ENCODE measurements at places on chromosomes 16 and 17.

DNA sequence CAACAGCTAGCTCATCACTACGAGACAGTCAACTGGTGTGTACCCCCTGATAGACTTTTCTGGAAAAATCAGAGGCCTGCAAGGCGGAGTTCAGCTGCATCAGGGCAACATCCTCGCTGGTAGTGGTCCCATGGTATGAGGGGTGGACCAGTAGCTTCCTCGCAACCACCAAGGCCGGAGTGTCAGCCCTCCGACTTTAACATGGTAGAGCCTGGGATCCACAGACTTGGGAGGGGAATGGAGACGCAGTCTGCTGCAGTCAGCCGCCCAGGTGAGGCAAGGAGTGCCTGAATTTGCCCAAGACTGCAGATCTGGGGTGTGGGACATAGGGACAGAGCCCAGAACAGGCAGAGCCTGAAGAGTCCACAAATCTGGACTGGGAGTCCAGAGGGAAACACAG, 13.4 kb downstream of the ZG16B start:
- DNase-seq = no peak

GRCh38 chr17:32256012-32256700, 9.5 kb upstream of the RHBDL3 start:
- no peak for DNase-seq

DNA sequence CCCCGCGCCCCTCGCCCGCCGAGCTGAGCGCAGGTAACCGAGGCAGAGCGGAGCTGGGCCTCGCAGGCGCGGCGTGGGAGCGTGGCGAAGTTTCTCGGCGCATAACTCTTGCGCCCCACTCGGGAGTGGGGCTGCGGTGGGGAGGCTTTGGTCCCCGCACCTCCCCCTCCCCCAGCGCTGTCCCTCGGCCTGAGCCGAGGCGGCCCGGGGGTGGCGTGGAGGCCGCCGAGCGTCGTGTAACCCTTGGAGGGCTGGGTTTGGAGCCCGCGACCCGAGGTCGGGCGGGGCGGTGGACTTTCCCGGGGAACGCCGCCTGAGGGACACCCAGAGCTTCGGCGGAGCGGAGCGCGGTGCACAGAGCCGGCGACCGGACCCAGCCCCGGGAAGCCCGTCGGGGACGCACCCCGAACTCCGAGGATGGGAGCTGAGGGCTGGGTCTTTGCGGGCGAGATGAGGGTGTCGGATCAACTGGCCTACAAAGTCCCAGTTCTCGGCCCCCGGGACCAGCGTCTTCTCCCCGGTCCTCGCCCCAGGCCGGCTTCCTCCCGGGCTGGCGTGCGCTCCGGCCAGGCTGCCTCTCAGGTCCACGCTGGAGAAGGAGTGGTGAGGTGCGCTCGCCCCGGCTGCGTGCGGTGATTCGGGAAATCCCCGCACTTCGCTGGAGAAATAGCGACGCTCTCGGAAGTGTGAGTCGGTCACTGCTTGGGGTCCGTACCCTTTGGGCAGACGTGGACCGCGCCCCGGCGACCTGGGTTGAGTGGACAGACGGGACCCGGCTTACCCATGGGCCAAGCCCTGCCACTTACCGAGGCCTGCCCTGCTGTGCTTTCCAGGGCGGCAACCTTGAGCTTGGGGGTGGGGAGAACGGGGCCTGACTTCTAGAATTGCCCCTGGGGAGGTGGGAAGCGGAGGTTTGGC, 168.4 kb downstream of the RAB11FIP4 start:
- no peak for DNase-seq

DNA sequence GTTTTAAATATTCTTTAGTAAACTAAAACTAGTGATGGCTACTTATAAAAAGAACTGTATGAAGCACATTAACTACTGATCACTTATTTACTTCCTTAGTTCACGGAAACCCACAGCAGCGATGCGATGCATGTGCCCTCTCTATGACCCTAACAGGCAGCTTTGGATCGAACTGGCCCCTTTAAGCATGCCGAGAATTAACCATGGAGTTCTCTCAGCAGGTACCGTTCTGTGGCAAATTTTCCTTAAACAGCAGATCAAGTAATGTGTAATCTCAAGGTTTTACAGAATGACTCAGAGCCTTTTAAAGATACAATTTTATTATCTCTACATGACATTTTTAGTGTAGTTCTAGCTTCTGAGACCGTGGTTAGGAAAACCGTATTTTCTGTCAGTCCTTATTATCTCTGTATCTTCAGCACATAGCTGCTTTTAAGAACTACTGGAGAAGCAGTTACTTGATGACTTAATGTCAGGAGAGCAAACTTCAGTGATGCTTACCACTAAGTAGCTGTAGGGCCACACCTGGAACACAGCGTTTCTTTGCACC, 43.0 kb downstream of the GAN start:
- DNase-seq = no peak

DNA sequence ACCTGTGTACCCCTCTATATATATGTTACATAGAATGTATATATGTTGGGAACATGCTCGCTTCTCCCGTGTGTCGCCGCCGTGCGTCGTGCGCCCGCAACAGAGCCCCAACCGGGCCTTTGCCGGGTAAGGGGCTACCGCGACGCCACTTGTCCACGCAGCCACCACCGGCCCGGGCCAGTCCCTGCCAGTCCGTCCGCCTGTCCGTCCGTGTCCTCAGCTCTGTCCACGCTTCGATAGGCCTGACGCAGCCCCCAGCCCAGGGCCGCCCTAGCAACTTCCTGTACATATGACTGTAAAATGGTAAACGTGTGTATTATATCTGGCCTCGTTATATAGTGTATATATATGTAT, 25.9 kb downstream of the SREBF1 start:
- no peak for DNase-seq

- no peak for DNase-seq
These were observed 5.8 kb upstream of the GNA13 start for GRCh38 chr17:65062171-65062915.

GRCh38 chr17:72063756-72064450, 56.9 kb upstream of the SOX9 start:
- no peak for DNase-seq

DNA sequence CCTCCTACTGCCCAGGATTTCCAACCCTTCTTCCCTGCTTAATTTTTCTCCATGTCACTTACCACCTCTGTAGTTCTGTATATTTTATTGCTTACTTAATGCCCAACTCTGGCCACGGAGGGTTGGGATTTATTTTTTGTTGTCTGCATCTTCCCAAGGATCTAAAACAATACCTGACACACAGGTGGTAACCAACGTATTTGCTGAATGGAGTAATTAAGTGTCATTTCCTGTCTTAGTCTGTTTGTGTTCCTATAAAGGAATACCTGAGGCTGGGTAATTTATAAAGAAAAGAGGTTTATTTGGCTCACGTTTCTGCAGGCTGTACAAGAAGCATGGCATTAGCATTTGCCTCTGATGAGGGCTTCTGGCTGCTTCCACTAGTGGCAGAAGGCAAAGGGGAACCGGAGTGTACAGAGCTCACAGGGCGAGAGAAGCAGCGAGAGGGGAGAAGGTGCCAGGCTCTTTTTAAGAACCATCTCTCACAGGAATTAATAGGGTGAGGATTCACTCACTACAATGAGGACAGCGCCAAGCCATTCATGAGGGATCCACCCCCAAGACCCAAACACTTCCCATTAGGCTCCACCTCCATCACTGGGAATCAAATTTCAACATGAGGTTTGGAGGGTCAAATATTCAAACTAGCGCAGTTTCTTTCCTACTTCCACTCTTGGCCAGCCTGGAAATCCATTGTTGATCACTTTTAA, 44.8 kb downstream of the ERN1 start:
- DNase-seq = no peak

Data from CD4-positive, alpha-beta T cell treated with Interleukin-4 for 4 hours (primary cell).